ENCODE measurements at places on chromosomes 13 and 19.

GRCh38 chr13:94968040-94968756 is 255.9 kb upstream of the SOX21 start:
- no peak for DNase-seq

DNA sequence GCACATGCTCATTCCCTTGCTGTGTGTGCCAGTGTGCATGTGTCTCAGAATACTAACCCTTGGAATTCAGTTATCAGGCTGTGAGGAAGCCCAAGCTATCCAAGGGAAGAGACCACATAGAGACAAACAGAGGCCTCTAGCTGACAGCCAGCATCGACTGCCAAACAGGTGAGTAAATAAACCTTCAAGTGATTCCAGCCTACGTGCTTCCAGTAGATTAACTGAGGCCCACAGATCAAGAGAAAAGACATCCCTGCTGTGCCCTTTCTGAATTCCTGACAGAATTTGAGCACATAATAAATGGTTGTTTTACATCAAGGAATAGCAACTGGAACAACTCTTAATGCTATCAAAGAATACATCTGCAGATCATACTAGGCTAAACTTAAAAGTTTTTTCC is 17.5 kb downstream of the ZC3H13 start:
- no peak for DNase-seq

DNA sequence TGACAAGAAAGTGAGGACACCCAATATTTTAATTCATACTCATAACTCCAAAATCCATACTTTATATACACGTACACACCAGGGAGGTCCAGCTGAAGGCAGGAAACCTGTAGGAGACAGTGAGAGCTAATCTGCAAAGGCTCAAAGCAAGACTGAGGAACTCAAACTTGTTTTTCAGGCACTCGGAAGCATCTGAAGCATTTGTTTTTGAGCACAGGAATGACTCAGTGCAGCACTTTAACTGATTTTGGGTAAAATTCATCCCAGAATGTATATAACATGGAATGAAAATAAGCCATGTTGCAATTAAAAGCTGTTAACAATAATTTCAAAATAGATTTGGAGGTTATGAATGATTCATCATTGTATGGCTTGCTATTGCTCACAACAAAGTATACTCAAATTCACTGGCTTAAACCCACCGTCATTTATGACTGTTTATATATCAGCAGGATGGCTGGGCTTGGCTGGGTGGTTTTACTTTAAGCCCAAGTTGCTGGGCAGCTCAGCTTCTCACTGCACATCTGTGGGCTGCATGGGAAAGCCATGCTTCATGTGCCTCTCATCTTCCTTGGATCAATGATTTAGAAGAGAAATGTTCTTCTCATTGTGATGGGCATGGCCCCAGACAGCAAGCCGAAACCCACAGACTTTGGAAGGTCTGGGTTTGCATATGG is 177.0 kb downstream of the RFC3 start:
- no peak for DNase-seq

DNA sequence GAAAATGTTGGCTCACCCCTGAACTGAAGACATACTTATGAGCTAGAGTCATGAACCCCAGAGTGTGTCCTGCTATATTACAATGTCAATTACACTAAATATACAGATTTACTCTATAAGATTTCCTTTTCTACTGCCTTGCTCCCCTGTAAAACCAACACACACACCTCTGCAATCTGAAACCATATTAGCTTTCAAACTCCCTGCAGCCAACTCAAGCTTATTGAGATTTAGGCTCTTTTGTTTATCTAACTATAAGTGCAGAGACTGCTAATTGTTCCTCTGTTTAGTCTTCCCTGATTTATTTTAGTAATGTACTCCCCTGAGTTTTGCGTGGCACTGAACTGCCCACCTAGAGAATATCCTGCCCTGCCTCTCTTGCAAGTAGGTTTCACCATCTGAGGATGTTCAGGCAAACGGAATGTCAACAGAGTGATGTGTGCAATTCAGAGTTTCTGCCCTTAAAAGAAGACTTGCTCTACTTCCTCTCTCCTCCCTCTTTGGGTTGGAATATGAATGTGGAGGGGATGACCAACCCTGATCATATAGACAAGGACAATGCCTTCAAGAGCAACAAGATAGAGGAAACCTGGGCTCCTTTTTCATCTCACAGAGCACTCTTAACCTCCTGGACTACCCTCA is 22.3 kb downstream of the FAM216B start:
- no peak for DNase-seq

DNA sequence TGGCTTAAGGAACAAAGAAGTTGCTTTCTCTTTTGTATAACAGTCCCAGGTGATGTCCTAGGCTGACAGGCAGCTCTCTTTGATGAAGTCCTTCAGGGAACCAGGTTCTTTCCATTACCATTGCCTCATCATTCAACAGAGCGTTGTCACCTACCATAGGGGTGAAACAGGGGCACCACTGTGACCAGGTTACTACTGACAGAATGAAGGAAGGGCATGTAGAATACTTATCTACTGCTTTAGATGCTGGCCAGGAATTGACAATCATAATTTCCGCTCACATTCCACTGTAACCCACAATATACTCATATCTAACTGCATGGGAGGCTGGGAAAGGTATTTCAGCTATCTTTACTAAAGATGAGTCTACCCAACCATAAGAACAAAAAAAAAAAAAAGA is 148.0 kb upstream of the FNDC3A start:
- DNase-seq, result no peak

- no peak for DNase-seq
Measured at GRCh38 chr19:1675633-1676350, 23.4 kb upstream of the TCF3 start.

DNA sequence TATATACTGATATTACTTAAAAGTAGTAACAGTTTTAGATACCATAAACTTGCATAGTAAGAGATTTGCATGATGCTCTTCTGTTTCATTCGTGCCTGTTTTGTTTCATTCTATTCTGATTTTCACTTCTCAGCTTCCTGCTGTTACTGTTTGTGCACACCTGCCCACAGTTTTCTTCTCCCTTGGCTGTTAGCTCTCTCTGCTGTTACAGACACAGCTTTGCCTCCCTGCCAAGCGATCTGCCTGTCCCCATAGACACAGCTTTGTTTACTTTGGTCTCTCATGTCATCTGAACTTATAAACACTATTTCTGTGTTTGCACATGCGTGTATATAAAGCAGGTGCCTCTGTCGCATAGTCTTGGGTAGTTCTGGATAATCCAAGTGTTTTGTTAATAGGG is 21.4 kb upstream of the UPF3A start:
- DNase-seq, result no peak

DNA sequence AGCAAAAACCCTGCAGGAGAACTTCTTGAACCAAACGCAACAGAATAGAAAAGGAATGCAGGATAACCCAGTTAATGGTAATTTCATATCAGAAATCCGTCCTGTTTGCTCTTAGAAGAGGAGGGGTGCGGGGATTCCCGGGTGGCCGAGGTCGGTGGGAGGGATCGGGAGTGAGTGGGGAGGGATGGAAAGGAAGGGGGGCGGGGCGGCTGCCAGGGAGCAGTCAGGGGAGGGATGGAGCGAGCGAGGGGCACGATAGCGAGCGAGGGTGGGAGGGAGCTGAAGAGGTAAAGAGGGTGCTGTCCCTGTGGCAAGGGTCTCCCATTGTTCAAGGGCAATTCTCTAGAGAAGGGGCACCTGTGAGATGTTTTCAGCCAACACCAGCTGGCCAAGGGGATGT is 26.5 kb downstream of the CD177 start:
- no peak for DNase-seq

DNA sequence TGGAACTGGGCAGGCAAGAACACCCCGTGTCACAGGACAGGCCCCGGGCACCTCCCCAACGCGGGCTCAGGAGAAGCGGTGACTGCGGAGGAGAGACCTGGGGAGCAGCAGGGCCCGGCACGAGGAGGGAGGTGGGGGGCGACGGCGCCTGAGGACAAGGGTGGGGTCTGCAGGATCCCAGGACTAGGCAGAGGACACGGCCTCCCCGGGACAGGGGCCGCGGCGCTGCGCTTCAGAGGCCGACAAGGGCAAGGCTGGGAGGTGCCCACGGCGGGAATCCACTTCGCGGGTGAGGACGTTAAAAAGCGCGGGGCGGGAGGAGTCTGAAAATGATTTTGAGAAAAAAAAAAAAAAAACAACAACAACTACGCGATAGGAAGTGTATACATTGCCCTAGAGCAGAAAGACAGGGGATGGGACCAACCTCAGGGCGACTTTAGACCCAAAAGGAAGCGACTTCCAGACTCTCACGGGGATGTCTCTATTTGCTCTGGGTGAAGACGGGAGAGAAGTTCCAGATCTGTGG is 44.9 kb downstream of the ZNF611 start:
- no peak for DNase-seq

- DNase-seq, result no peak
Measured at GRCh38 chr19:2140138-2140569, 11.2 kb downstream of the AP3D1 start.

GRCh38 chr19:35204799-35205732 is 23.5 kb downstream of the FAM187B start:
- DNase-seq, result no peak

DNA sequence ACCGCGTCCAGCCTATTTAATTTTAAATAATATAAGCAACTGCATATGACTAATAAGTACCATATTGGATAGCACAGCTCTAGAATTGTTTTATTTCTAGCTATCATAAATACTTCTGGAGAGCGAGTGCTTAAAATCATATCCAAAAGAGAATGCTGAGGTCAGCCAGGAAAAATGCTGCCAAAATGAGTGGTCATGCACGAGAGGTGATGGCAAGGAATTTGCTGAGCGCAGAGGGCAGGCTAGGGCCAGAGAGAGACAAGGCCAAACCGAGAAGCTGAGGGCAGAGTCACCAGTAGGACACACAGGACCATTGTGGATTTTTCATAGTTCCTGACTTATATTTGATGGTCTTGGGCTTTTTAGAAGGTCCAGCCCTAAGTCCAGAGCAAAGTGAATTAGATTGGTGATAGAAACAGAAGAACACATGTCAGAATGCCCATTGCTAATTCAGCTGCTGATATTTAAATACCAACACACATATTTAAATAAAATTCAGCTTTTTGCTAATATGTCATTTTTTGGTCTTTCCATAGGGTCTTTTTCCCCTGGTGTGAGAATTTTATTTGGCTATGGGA is 33.6 kb upstream of the UBL3 start:
- DNase-seq, result no peak

GRCh38 chr19:57273014-57273413 is 7.3 kb upstream of the ZNF460 start:
- no peak for DNase-seq

DNA sequence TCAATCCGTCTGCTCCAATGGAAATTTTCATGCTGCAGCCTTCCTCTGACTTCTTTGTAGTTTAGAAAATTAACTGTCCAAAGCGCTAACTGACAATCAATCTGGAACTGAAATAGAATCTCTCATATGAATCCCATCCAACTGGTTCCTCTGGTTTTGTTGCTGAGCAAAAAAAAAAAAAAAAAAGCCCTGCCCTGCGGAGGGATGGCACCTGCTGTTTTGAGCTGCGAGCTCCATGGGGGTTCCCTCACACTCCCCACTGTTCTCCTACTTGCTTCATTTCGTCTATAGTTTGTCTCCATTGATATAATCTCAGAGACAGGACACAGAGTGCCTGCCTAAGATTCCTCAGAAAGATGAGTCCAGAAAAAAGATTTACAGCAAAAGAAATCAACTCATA is 33.4 kb downstream of the FAAP24 start:
- no peak for DNase-seq

DNA sequence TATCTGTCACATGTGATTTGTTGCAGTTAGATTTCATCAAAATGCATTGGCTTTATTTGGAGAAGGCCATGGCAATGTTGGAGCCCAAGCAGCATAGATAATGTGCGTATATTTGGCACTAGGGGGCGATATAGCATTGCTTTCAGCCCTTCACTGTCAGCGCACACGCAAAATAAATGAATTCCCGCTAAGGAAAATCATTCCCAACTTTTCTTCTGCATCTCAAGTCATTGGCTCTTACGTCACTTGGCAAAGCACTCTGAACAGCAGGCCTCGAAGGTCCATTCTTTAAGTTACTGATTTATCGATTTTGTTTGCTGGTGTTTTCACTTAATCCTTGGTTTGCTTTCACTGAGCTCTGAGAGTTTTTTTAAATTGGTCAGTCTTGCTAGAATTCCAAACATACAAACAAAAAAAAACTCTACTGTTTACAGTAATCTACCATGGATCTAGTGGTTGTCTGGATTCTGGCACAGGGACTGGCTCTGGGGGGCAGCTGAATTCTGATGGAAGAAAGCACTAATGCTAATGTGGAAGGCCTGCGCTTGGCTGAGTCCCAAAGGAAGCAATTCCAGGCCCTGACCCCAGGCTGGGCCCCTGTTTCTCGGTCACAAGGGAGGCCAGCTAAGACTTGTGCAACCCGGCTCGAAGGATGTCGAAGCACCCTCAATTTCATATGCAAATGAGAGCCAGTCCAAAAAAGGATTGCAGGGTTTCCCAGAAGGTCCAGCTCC is 97.7 kb upstream of the IPO5 start:
- peak; percentile 63 for DNase-seq

GRCh38 chr13:58728126-58728525 is 1096.6 kb downstream of the PCDH17 start:
- DNase-seq, result no peak

DNA sequence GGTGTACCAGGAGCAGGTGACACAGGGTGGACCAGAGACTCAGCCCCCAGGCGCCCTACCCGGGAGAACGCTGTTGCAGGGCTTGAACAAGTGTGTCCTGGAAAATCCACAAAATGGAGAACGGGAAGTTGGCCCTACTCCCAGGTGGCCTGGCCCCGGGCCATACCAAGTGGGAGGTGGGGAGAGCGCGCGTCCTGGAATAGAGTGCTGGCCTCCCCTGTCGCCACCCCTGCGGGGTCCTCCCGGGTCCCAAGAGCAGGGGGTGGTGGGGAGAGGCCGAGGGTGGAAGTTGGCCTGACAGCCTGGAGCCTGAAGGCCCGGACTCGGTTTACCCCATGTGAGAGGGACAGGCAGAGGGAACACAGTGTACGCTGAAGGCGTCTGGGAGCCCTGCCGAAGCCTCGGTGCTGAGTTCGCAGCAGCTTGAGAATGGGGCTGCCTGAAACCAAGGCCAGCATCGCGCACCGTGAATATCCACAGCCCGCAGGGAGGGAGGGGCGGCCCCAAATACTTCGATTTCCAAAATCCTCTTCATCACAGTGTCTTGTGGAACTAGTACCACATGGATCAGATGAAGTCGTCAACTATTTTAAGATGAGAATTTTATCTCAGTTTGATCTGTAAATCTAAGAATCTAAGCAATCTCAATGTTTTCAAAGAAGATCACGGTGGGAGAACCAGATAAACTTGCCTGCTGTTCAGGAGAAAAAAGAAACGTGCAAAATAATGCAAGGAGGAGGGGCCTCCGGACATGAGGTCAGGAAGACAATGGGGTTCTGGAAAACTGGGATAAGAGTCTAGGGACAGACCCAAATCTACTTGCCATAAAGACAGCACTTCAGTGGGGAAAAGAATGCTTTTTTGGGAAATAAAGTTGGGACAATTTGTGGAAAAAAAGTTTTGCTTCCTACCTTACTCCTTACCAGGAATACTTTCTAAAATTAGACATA is 10.4 kb upstream of the KLF16 start:
- DNase-seq, result no peak

GRCh38 chr13:29763436-29764180 is 86.8 kb downstream of the UBL3 start:
- no peak for DNase-seq

- DNase-seq, result no peak
Measured at GRCh38 chr19:6424195-6424938, at the start of gene KHSRP. KHSRP (minus strand) TSS chr19:6424811; CDS start chr19:6424701, 110 bp downstream.

All from ACHN (cell line).